Stimulated activated CD4-positive, alpha-beta T cell treated with anti-CD3 and anti-CD28 coated beads, Interleukin-1b, Interleukin-23, amount 100 ng/mL, for 1 hour (primary cell): ENCODE measurements at places on chromosomes 16 and 17.

DNA sequence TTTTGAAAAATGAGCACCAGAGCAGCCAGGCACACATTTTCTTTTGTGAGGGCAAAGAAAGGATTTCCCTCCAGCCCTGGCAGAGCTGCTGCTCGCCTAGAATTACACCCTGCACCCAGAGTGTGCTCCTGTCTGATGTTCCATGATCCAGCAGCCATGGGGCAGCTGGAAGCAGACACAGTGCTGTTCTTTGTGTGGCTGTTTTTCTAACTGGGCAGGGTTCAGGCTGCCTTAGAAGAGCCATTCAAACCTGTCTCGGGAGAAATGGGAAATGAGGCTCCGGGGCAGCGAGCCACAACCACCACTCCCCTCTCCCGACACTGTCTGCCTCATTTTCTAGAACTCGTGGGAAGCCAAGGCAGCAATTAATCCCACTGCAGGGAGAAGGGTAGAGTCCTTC lies 28.9 kb downstream of the LITAF start:
- DNase-seq: no peak

DNA sequence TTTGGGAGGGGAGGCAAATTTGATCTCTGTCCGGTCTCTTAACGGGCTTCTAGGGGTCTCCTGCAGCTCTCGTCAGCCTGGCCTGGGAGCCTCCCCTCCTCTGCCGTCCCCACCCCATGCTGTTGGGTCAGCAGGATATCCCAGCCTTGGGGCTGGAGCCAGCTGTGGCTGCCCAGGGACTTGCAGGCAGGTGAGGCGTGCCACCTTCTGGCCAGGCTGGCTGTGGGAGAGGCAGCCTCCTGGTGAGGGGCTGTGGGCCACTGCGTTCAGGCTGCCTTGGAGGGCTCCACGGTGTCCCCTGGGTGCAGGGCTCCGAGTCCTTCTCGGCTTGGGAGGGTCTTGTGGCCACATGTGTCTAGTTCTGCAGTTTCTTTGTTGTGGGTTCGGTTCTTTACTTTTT lies 34.6 kb downstream of the TBCD start:
- DNase-seq: no peak

- no peak for DNase-seq
These were observed 780 bp upstream of the DCAKD start for GRCh38 chr17:45052052-45052772.

GRCh38 chr17:67435122-67435521 lies 58.0 kb downstream of the PITPNC1 start:
- no peak for DNase-seq

GRCh38 chr17:71900621-71901229 lies 220.1 kb upstream of the SOX9 start:
- no peak for DNase-seq

GRCh38 chr17:57861000-57861789 lies 11.4 kb upstream of the MRPS23 start:
- DNase-seq: no peak

DNA sequence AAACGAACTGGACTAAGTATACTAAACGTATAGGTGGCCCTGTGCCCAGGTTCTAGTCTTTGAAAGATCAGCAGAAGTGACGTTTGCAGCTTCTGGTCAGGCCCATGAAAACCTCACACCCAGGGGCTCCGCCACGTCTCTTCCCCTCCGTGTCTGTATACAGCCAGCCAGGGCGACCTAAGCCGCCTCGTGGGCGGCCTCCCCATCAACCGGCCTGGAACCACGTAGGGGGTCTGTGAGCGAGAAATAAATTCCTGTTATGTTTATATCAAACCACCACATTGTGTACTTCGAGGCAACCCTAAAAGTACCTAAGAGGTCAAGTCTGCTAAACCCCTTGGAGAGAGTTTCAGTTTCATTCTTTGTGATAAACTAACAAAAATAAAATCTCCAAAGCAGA lies 6.8 kb downstream of the TK1 start:
- no peak for DNase-seq

GRCh38 chr16:72240466-72240865 lies 68.5 kb upstream of the PMFBP1 start:
- DNase-seq: no peak

GRCh38 chr17:46727572-46728348 lies 90.7 kb downstream of the WNT3 start:
- no peak for DNase-seq

DNA sequence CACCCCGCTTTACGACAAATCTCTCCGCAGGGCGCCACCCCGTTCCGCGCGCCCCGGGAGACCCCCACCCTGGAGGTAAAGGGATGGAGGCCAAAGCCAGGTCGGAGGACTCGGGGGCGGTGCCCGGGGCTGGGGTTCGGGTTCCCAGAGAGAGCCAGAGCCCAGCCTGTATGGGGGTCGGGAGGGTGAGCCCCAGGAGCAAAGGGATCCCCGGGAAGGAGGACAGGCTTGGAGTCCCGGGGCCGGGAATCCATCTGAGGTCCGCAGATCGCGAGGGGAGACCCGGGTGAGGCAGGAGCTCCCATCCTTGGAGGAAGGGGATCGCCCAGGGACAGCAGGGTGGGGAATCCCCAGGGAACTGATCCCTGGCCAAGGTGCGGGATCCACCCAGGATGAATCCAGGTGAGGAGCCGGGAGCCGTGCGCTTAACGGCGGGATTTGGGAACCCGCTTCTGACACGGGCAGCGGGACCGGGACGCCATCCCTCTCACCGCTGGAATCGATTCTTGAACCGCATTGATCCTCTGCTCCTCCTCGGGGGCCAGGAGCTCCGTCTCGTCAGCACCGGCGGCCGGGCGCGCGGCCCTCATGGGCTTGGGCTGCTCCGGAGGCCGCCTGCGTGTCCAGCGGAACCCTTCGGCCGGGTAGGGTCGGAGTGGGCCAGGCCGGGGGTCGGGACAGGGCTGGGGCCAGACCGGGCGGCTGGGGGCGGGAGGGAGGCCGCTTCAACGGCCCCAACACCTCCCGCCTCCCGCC lies at the start of gene MMD:
Gene MMD, minus strand, starts transcription at position 657 of the 756 bp plus-strand sequence. Its CDS starts 140 bp downstream, at position 517.
- DNase-seq: no peak

- no peak for DNase-seq
These were observed 744 bp upstream of the NF1 start for GRCh38 chr17:31093866-31094599.

- no peak for DNase-seq
These were observed 1.3 kb downstream of the SMPD3 start for GRCh38 chr16:68446681-68447652.

DNA sequence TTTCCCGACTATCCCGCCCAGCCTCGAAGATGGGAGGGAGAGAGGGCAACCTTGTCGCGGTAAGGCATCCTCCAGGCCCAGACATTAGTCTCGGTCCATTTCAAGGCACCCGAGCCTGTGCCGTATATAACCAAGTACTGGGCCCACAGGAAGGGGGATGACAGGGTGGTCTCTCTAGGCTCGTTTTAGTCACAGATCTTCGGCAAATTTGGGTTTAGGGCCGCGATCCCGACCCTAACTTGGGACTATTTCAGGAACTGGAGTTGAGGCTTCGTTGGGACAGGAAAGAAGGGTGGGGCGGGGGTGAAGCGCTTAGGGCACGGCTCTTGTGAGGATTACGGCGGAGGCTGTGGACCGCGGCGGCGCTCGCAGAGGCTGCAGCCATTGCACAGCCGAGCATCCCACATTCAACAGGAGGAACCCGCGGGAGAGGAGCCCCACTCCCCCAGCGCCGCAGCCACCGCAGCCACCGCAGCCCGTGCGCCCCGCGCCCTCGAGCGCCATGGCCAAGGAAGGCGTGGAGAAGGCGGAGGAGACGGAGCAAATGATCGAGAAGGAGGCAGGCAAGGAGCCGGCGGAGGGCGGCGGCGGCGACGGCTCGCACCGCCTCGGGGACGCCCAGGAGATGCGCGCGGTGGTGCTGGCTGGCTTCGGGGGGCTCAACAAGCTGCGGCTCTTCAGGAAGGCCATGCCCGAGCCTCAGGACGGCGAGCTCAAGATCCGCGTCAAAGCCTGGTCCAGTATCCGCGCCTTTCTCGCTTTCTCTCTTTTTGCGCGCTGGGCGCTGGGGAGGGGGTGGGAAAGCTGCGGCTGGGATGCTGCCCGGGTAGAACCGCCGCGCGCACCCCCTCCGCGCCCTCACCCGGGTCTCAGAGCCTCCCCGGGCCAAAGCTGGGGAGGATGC lies at the start of gene VAT1L:
Gene VAT1L, plus strand, starts transcription at position 384 of the 904 bp plus-strand sequence. Its CDS starts 119 bp downstream, at position 503.
- no peak for DNase-seq

DNA sequence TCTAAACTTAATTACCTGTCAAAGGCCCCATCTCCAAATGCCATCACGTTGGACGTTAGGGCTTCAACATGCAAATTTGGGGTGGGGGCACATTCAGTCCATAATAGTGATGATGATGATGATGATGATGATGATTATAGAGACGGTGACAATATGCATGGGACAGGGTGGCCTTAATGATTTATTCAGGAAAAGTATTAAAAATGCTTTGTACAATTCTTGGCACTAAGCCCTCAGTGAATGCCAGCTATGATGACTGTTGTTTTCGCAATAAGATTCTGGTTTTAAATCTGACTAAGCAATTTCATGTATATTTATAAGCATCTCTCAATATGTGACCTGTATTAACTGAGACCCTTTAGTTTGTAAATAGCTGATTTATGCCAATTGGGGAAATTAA lies 106.3 kb downstream of the C16orf95 start:
- DNase-seq: no peak

DNA sequence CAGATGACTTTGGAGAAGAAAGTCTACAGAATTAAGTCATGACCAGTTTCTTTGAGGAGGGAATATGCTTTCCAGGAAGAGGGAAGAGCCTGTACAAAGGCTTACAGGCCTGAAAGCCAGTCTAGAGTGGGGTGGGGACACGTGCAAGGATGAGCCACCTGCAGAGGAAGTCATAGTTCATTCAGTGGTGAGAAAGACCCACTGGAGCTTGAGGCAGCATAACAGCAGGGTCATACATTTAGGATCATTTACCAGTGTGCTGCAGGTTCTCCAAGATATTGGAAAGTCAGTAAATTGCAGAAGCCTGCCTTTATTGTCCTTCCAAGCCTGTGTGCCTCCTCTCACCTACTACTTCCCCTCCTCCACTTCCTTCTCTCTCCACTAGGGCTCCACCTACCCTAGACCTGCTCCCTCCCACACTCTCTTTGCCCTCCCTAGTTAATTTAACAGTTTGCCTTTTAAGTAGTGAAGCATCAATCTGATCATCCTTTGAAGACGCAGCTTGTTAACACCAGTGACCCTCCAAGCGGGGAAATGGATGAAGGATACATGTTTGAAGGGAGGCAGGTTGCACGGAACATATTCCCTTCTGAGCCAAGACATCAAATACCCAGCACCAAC lies 40.2 kb downstream of the CDRT15 start:
- DNase-seq: no peak

- no peak for DNase-seq
These were observed 6.4 kb upstream of the SLC38A10 start for GRCh38 chr17:81301195-81302144.

- no peak for DNase-seq
These were observed 103.4 kb downstream of the IRF8 start for GRCh38 chr16:86002178-86002900.

DNA sequence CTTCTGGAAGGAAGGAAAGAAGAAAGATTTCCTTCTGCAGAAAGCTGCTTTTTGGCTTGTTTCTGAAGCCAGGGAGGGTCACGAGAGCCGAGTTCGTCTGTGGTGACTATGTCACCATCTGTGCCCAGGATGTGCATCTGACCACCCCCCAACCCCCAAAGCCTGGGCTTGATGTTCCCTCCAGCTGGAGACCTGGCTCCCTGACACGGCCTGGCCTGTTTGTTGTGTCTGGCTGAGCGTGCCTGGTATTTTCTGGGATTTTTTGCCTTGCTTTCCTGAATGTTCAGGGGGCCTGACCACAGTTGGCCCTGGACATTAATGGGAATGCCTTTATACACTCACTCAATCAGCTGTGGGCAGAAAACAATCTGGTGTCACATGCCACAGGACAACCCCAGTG lies 38.9 kb downstream of the LGALS9 start:
- no peak for DNase-seq
